ENCODE measurements at places on chromosomes 16 and 17.

DNA sequence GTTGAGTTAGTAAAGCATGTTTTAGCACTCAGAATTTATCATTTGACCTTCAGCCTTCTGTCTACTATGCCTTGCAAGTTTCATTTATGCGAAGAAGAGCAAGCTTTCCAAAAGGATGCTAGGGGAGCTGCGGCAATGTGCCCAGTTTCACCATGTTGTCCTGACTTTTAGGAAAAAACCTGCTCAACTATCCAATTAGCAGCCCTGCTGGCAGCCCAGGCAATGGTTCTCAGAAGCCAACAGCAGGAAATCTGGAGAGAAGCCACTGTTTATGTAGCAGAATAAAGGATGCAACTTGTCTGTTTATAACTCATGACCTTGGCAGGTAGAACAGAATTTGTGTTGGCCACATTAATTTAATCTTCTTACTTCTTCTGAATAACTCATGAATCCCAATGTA, 230.8 kb downstream of the ABCC12 start:
- no peak for DNase-seq

DNA sequence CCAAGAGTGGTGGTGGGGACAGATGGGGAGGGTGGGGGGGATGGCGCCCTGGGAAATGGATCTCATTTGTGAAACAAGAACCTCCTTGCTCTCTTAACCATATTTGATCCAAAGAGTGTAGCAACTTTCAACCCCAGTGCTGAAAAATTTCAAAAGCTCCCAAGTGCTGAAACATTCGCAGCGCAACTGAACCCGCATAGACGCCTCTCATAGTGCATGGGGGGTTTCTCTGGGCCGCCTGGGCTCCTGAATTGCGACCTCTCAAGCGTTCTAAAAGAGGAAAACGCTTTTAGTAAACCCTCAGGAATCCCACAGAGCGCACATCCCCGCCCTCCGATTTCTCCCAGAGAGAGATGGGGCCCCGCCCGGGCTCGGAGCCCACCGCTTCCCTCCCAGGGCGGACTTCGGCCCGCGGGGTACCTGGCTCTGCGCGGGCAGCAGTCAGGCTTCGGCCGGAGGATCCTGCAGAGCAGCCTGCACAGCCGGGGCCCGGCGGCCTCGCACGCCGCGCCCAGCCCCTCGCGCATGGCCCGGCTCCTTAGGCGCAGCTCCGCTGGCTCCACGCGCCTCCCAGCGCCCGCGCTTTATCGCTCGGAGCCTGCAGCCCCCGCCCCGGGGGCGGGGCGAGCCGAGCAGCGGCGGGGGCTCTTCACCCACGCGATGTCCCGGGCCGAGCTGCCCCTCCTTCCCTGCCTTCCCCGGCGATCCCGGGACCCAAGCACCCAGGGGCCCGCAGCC, 7.0 kb downstream of the NOS2 start:
- no peak for DNase-seq

GRCh38 chr17:78242024-78242742, 10.8 kb downstream of the TMEM235 start:
- DNase-seq, result no peak

DNA sequence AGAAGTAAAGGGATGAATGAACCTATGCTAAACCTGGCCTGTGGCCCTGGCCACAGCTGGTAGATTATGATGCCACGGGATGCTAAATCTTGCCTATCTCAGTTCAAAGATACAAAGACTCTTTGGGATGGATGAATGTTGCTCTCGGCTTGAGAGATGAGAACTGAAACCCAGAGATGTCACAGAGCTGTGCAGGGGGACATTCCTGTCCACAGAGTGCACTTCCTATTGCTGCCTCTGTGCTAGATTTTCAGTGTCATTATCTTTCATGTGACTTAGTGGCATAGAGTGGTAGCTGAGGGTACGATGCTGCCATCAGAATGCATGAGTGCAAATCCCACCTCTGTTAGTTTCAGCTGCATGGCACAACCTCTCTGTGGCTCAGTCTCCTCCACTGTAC, 2.3 kb upstream of the MT1M start:
- peak; percentile 75 for DNase-seq

GRCh38 chr17:67613961-67614360, 103.8 kb upstream of the NOL11 start:
- no peak for DNase-seq

GRCh38 chr16:24428756-24429155, 110.6 kb upstream of the RBBP6 start:
- no peak for DNase-seq

GRCh38 chr17:76307299-76307965, 644 bp downstream of the QRICH2 start:
- DNase-seq, result no peak

DNA sequence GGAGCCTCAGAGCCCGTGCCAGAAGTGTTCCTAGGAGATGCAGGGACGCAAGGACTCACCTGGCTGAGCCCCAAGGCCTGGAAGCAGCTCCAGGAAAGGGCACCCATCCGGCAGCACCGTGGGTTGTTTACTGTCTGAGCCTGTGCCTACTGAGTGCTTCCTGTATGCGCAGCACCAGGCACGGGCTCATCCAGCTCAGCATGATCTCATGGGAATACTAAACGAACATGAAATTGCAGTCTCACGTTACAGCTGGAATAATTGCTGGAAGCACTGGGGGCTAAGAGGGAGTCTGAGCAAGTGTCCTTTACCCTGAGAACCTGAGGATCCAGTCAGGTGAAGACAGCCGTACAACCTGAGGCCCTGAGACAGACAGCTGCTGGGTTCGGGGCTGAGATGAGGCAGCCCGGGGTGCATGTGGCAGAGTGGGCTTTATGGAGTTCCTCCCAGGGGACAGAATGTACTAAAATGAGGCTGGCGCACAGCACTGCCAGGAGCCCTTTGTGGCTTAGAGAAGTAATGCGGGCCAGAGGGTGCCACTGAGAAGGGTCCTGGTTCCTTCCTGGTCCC, 5.4 kb downstream of the CTRL start:
- DNase-seq, result no peak

DNA sequence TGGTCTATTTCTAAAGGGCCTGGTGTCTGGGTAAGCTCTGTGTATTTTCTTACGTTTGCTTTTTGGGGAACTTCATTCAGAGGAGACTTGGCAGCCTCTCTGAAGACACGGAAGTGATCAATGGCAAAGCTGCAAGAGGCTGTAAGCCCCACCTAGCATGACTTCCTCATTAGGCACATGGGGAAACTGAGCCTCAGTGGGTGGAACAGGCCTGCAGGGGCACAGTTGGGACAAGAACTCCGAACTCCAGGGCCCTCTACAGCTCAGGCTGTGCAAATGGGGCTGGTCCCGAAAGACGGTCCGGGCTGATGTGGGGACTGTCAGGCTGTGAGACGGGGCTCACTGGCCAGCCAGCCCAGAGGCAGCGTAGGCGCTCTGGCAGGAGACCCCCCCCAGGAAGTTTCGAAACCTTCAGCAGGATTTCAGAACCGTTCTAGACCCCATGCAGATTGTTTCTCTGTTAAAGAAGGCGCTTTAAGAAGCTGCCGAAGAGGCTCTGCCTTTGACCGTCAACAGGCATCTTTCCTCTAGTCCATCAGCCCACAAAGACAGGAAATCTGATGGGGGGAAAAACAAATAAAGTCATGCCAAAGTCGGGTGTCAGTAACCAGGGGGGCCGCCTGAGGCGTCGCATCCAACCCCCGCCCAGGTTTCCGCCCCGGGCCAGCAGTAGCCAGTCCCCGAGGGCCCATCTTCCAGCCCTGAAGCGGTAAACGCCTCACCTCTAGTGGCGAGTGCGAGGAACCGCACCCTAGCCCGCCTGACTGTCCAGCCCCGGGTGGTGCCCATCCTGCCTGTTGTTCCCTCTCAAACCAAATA, 79.8 kb upstream of the TBC1D3K start:
- peak; percentile 85 for DNase-seq

DNA sequence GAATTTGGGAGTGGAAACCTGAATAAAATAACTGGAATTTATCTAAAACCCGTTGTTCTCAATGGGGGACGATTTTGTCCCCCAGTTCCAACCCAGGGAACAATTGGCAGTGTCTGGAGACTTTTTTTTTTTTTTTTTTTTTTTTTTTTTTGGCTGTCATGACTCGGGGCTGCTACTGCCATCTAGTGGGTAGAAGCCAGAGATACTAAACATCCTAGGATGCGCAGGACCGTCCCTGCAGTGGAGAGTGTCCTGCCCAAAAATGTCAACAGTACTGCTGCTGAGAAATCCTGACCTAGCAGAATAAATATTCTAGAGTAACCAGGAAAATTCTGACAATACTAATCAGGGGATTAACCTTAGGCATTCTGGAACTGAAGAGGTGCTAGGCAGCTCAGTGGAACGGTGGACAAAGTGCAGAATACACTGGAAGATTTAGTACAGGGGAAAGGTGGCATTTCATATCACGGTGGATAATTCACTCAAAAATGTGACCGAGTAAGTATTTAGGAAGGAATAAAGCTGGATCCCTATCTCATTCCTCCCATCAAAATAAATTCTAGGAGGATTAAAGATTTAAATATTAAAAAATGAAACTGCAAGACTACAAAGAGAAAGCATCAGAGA, 107.6 kb downstream of the SPECC1 start:
- peak; percentile 56 for DNase-seq

DNA sequence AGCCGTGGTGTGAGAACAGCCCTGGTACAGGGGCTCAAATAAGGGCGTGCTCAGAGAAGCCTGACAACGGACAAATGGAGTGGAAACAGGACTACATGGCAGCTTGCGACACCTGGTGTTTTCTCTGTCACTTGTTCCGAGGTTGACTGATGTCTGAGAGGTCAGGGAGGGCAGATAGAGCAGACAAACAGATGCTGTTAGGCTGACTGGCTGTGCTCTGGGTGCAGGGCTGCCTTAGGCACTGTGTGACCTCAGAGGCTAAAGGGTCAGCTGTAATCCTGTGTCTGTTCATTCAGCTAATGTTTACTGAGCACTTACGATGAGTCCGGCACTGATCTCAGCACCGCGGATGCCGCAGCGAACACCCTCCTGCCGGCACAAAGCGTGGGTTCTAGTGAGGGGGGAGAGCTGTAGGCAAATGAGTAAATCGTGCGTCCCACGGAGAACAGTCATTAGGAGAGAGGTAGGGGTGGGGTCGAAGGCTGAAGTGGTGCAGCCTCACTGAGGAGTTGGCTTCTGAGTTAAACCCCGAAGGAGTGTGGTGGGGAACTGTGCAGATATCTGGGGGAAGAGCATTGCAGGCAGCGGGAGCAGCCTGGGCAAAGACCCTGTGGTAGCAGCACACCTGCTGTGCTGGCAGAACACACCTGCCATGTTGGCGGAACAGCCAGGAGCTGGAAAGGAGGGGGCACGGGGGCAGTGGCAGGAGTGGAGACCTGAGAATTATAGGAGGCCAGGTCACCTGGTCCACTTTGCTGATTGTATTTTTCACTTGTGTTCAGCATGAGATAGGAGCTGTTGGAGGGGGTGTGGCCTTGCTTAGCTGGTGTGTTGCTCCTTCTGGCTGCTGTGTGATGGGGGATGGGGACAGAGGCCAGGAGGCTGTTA, 35.0 kb downstream of the GPT2 start:
- DNase-seq, result peak; percentile 86
